ENCODE measurements at places on chromosomes 1 and 21.

GRCh38 chr1:160658814-160659193, 12.0 kb upstream of the SLAMF1 start:
- DNase-seq = no peak

GRCh38 chr21:21730512-21730911, 732.3 kb downstream of the NCAM2 start:
- DNase-seq = no peak

GRCh38 chr1:199612976-199613774, 414.3 kb upstream of the NR5A2 start:
- DNase-seq = no peak

DNA sequence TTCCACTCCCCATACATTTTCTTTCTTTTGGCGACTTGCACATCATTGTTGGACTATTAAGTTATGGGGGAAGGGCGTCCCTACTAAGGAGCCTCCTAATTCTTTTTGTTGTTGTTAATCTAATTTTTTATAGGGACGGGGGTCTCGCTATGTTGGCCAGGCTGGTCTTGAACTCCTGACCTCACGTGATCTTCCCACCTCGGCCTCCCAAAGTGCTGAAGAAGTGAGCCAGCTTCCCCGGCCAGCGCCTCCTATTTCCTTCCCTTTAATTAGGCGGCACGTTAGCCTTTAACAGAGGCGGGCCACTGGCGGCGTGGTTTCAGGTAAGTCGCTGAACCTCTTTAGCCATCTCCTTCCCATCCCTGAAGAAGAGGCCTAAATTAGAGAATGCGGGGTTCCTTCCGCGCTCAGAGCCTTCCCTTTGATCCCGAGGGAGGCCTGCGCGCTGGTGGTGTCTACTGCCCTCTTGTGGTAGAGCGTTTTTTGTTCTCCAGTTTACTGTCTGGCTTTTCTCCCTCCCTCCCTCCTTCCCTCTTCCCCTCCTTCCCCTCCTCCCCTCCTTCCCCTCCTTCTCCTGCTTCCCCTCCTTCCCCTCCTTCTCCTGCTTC, 38.1 kb downstream of the TNFRSF9 start:
- peak; percentile 74 for DNase-seq

GRCh38 chr1:171038284-171038683, 52.4 kb upstream of the FMO3 start:
- DNase-seq = no peak

DNA sequence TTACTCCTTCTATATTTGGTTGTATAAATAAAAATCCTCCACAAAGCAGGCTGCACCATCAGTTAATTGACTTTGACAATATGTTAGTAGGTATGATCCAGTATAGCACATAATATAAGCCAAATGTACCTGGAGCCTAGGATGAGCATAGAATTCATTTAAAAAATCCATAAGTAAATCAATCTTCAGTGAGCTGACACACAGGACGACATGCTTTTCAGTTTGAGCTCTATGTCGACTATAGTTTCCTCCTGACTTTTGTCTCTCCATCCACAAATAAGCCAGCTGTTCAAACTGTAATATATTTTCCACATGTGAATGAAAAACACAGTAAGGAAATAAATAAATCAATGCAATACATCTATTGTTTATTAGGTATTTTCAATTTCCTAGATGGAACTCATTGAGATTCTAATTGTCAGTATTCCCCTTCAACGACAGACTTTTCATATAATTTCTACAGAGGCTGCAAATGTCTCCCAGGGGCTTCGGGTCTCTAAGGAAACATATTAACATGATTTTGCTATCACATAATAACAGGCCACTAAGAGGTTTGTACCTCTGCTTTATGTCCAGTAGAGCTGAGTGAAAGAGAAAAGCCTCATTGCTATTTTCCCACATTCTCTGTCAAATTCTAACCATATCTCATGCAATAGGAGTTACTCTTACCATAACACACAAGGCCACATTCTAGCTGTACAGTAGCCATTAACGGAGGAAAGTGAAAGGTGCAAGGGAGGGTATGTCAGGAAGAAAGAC, 180.1 kb downstream of the KCNT2 start:
- DNase-seq = no peak

DNA sequence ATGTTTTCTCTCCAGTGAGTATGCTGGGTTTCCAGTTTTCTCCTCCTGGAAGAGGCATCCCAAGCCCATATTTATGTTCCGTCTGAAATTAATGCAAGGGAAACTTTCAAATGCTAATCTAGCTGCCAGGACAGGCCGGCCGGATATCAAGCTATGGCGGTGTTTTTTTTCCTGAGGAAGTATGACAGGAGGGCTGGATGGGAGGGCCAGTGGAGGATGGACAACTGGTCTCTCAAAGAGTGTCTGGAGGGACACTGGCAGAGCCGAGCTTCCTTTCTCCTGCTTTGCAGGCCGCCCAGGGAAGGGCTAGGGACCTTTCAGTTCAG, 212.7 kb downstream of the TRABD2B start:
- peak; percentile 21 for DNase-seq

- DNase-seq = no peak
Observed at GRCh38 chr1:233193741-233194140, 101.8 kb downstream of the PCNX2 start.

- no peak for DNase-seq
Observed at GRCh38 chr1:231554969-231555368, 26.5 kb downstream of the TSNAX start.

DNA sequence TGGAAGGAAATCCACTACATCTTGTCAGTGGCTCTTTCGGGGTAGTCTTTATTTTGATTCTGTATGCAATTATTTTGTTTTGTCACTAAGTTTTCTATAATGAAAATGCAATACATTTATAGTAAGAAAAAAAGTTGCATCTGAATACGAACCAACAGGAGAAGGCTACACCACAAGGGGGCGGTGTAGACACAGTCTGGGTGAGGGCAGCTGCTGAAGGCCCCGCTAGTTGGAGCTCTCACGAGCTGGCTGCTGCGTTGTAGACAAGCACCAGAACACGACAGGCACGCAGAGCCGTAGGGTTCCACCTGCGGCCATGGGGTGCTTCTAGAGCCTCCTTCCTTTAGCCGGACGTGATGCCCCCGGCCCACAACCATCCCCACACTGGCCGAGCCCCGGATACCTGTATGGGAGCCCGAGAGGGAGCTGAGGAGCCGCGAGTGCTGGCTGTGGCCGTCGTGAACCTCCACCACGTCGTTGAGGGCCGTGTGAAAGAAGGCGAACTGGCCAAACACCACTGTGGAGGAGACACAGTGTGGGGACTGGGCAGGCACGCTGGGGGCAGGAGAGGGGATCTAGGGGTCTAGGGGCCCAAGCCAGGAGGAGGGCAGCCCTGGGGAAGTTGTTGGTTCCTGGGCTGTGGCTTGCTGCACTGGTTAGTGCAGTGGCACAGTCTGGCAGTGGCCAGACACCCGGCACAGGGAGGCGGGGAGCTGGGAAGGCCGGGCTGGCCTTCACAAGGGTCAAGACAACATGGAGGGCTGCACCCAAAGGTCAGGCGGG, 160.8 kb downstream of the ZSCAN20 start:
- peak; percentile 93 for DNase-seq

GRCh38 chr1:97907886-97908285, 12.9 kb downstream of the DPYD start:
- no peak for DNase-seq

- no peak for DNase-seq
Observed at GRCh38 chr1:109274533-109275476, 8.1 kb downstream of the PSRC1 start.

DNA sequence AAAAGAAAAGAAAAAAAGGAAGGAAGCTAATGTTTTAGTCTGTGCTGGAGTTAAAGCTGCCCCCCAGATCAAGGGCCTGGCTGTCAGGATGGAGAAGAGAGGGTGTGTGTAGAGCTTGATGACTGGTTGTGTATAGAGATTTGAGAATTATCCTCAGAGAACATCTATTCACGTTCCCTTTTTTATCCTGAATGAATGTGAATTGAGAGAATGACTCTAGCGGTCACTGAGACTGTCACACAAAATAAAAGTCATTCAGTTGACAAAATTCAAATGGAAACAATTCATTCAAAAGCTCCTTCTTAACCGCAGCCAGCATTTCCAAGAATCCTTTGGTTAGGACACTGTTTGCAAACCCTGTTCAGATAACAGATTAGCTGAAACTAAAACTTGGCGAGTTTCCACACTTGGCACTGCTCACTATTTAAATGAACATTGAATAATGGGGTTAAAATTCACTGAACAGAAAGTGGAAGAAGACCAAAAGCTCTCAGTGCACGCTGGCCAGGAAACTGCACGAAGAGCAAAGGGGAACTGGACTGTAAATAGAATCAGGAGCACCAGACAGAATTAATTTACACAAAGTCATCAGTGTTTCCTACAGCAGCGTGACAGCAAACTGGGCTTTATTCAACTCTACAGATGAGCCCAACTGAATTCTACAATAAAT, 13.6 kb upstream of the FAM89A start:
- peak; percentile 65 for DNase-seq

- peak; percentile 69 for DNase-seq
Observed at GRCh38 chr1:171801487-171801891, 20.0 kb downstream of the METTL13 start.

DNA sequence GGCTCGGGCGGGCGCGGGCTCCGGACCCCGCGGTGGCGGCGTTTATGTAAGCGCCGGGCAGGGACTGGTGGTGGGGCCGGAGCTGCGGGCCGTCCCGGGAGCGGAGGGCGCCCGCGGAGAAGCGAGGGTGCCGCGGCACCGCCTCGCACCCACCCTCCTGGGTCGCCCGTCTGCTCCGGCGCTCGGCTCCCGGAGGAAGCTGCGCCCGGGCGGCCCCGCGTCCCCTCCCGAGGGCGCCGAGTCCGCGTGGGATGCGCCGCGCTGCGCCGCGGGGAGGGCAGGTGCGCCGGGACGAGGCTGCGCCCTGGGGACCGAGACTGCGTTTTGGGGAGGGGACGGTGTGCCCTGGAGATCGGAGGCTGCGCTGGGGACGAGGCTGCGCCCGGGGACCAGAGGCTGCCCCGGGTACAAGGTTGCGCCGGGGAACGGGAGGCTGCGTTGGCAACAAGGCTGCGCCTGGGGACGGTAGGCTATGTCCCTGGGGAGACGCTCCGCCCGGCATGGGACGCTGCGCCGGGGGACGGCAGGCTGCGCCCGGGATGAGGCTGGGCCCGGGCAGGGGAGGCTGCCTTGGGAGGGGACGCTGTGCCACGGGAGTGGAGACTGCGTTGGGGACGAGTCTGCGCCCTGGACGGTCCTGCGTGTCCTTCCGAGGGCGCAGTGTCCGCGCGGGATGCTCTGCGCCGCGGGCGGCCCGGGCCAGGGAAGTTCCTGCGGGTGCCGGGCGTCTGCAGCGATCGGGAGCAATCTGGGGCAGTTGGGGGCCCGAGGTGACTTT, 627 bp downstream of the ADARB1 start:
- peak; percentile 47 for DNase-seq

DNA sequence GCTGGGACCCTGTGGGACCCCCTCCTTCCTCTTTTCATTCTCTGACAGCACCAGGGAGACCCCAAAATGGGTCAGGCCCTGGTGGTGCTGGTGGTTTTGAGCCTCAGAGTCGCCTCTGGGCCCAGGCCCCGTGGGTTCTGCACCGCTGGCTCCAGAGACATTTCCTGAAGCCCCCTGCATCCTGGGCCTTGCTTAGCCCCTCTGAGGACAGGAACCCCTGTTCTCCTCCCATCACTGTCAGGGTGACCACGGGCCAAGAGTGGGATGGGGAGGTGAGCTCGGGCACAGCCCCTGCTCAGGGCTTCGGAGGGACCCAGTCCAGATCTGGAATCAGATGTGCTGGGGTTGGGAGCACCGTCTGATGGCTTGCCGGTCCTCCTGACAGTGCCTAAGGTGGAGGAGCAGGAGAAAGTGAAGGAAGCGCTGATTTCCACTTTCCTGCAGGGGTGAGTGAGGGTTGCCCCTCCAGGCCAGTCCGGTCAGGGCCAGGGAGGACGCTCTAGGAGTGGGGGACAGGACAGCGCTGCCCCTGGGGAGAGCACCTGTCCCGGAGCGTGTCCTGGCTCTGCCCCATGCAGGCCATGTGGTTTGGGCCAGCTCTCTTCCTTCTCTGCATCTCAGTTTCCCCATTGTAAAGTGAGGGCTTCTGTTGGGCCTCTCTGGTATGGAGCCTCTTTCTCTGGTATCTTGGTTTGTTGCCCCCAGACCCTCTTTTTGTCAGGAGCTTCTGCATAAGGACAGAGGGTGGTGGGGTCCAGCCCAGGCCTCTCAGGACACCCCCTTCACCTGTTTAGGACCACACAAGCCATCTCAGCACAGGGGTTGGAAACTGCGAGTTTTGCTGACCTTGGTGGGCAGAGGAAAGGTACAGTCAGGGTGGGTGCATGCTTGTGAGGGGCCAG, 71.0 kb downstream of the TRIM11 start:
- no peak for DNase-seq

- DNase-seq = no peak
Observed at GRCh38 chr1:147812799-147813198, 52.4 kb upstream of the GJA5 start.

GRCh38 chr1:241532864-241533263, 686 bp downstream of the KMO start:
- DNase-seq = no peak

DNA sequence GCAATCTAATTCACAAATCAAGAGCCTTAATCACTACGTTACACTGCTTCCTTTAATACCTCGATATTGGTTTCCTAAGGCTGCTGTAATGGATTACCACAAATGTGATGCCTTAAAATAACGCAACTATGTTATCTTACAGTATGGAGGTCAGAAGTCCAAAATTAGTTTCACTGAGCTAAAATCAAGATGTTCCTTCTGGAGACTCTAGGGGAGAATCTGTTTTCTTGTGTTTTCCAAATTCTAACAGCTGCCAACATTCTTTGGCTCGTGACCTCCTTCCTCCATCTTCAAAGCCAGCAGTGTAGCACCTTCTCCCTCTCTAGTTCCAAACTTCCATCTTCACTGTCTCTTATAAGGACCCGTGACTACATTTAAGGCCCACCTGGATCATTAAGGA, 335.0 kb upstream of the NFIA start:
- DNase-seq = no peak

DNA sequence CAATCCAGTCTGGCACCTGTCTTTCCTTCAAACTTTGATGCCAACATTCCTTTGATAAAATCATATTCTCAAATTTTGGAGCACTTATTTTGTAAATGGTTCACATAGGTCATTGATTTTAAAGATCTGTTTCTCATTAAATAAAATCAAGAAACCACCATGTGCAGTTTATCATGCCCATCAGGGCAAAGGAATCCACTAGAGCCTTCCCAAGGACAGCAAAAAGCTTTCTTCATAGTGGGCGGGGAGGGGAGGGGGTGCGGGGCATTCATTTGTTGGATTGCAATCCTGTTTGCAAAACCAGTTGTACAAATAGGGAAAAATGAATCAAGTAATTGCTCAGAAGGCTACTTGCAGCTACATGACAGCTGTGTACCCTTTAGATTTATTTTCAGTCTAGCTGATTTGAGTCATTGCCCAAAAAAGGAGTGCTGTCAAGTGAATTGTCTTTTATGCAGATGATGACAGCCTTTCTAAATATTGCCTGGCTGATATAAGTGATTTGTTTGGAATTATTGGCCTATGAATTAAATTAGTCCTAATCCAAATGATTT, 23.0 kb downstream of the LRRC8B start:
- DNase-seq = peak; percentile 76

Measured in dermis blood vessel endothelial cell (primary cell).